CD4-positive, alpha-beta T cell treated with Interferon alpha-2 for 1 hour (primary cell): ENCODE measurements at places on chromosomes 12 and 14.
A peak's percentile ranks its signal among the peaks of the same experiment; 100 is the strongest.

DNA sequence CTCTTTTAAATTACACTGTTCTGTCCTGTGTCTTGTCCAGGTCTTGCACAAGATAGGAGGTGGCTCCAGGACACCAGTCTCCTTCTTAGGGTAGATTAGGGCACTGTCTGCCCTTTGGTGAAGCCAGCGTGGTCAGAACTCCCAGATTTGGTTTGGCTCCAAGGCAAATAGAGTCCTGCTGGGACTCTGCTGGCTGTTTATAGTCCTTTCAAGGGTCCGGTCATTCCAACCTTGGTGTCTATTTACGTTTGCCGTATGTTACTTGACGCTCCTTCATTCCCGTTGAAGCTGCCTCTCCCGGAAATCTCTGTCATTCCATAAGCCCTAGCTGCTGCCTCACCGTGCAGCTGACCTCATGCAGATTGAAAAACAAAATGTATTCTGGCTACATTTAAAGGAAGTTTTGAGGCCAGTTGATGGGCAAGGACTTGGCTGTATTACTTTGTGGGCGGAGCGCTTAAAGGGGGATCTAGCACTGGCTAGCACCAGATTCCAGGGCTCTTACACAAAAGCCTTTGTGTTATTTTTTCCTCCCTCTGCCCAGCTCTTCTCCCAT is 180.6 kb downstream of the AKAP6 start:
- no peak for DNase-seq

DNA sequence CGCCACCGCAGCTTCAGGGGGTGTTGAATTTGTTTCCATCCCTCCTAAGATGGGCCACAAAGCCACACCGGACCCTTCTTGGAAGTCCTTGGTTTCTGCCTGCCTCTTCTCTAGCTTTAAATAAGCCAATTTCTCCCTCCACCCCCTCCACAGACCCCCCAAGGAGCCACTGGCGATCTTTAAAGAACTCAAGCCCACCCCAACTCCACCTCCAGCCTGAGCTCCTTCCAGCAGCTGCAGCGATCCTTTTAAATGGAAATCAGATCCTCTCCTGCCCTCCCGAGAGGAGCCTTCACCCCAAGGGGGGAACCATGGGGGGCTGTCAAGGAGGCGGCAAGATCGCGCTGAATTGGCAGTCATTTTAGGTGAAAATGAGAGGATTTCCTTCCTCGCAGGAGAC is 133.1 kb downstream of the NCOR2 start:
- no peak for DNase-seq

DNA sequence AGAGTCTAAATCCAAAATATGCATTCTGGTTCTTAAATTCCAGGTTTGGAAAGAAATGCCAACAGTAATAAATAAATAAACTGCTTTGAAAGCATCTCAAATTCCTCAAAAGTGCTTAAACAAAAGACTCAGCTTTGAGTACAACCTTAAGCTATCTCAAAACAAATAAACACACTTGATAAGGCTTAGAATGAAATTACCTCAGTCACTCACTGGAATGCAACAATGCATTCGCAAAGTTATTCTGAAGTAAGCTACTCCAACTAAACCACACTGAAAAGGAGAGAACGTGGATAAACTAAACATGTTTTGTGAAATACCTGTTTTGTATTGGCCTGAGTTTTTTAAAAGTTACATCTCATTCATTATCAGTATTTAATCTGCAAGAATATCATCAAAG is 1.2 kb downstream of the SPTSSA start:
- DNase-seq, result no peak

DNA sequence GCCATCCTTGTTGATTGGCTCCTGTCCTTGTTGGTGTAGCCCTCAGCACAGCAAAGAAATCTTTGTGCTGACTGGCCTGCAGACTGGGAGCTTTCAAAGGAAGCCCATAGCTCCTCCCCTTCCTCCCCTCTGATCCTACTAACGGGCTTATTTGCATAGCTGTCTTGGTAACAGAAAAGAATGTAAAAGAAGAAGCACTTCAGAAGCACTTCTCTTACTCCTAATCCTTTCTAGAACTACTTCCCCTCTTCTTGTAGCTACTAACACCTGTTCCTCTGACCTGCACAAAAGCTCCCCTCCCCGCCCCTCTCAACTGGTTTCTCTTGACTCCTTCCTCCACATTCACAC is 14.3 kb upstream of the RIC8B start:
- peak; percentile 40 for DNase-seq

DNA sequence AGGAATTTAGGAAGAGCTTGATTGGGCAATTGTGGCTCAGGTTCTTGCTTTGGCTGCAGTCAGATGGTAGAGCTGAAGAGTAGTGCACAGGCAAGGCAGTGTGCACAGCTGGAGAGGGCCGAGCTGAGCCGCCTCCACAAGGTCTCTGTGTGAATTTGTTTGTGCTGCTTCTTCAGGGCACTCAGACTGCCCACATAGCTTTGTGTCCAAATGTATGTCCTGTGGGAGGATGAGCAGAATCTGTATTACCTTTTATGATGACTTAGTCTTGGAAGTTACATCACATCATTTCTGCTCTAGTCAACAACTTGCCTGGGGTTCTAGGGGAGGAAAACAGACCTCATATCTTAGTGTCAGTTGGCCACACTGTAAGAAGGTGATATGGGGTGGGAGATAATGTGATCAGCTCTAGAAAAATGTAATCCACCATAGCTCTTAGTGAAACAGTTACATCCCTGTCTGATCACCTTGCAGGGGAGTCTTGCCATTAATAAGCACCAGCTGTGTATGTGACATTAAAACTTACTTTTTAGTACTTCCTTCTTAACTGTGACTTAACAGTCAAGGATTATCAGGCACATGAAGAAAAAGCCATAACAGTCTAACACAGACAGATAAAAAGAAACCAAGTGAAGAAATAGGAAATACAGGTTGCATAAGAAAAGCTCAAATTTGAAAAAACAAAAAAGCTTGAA is 53.4 kb downstream of the RCOR1 start:
- no peak for DNase-seq
